ENCODE measurements at places on chromosomes 7 and 10.

- no peak for DNase-seq
Observed at GRCh38 chr7:69843653-69844052, 245.4 kb downstream of the AUTS2 start.

DNA sequence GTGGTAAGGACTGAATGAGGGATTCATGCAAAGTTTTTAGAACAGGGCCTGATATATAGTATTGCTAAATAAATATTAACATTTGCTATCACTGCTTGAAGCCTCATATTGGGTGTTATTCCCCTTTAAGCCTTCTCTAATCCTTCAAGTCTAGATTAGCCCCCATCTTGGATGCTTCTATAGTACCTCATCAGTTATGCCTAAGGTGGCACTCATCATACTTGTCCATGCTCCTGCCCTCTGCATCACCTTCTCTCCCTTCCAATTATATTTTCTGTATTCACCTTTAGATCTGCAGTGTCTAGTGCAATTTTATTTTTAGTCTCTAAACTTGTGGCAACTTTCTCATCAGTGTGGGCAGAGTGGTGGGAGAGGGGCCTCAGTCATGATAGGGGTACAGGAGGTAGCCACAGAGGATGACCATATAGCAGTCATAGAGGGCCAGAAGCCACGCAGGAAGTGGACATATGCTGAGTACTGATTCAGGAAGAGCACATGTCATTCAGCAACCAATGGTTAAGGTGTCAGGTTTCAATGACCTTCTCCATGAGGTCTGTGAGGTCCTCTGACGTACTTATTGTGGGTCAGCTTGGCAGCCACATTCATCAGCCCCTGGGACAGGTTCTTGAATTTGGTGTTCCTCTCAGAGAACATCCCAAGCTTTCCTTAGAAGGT, 2.5 kb downstream of the ENTPD1 start:
- DNase-seq, result no peak

GRCh38 chr7:24891311-24891735, 88.7 kb downstream of the OSBPL3 start:
- no peak for DNase-seq

- DNase-seq, result no peak
Observed at GRCh38 chr10:93245147-93245546, 171.5 kb downstream of the CYP26A1 start.

DNA sequence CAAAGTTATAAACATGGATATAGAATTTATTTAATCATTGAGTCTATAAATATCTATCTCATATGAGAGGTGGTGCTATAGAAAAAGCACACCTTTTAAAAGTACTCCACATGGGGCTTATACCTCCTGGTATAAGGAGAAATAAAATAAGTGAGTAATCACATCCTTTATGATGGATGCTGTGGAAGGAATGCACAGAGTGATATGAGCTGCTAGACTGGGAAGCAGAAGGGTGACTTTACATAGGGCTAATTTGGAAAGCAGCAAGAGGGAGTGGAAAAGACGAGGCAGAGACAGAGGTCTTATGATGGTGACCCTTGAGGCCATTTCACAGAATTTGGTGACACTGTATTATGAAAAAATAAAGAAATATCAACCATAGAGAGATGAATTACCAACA, 59.4 kb upstream of the AHR start:
- DNase-seq, result no peak

DNA sequence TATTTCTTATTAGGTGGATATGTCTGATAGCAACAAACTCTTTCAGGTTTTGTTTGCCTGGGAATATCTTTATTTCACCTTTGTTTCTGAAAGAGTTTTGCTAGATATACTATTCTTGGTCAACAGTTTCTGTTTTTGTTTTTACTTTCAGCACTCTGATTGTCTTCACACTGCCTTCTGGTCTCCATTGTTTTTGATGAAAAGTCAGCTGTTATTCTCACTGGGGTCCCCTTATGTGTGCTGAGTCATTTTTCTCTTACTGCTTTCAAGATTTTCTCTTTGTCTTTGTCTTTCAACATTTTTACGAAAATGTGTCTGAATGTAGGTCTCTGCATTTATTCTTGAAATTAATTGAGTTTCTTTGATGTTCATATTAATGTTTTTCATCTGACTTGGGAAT, 15.2 kb upstream of the RASSF4 start:
- DNase-seq, result no peak

GRCh38 chr10:8216893-8217292, 162.4 kb downstream of the GATA3 start:
- DNase-seq, result no peak

DNA sequence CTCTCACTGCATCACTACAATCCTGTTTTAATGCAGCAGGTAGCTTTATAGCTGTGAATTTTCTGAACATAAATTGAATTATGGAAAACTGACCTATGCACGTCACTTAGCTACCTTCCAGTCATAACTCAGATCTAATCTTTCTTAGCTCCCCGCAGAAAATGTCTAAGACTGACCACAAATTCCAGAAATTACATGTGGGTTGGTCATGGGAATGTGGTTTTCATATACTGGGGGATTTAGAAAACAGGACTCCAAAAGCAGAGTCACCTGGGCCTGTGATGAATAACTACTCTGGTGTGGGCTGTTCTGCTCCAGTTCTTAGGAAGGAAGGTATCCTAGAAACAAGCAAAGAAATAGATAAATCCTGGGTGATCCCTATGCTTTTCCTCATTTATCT, 178.4 kb upstream of the LRRTM3 start:
- no peak for DNase-seq

DNA sequence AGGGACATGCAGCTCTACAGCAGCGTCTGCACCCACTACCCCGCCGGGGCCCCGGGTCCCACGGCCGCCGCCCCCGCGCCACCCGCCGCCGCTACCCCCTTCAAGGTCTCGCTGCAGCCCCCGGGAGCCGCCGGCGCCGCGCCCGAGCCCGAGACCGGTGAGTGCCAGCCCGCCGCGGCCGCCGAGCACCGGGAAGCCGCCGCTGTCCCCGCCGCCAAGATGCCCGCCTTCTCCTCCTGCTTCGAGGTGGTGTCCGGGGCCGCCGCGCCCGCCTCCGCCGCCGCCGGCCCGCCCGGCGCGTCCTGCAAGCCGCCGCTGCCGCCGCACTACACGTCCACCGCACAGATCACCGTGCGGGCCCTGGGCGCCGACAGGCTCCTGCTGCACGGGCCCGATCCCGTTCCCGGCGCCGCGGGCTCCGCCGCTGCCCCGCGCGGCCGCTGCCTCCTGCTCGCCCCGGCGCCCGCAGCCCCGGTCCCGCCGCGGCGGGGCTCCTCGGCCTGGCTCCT, 631 bp downstream of the OTUD1 start:
- DNase-seq, result peak; percentile 47

GRCh38 chr7:826230-826917, 5.9 kb upstream of the SUN1 start:
- no peak for DNase-seq

GRCh38 chr7:341841-342638, 52.1 kb downstream of the FOXL3 start:
- no peak for DNase-seq

DNA sequence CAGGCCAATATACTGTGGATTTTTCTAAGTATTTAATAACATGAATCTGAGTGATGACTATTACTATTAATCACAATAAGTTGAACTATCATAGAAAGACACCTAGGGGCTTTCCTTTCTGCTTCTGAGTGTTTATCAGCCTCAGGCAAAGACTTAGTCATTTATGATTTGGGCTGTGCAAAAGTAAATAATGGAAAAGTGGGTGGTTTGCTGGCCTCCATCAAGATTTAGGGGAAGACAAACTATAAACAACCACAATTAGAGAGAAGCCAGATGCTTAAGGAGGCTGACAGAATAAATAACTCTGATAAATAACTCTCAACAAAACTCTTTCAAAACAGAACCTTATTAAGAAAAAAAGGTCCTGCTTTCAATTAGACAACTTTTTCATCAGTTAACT, 64.7 kb downstream of the MACC1 start:
- no peak for DNase-seq

GRCh38 chr7:19364950-19365349, 219.7 kb upstream of the FERD3L start:
- DNase-seq, result no peak

GRCh38 chr7:108001764-108002725, 916 bp downstream of the LAMB1 start:
- no peak for DNase-seq

Measured in effector CD8-positive, alpha-beta T cell (primary cell).